ENCODE measurements at places on chromosomes 16 and 17.

DNA sequence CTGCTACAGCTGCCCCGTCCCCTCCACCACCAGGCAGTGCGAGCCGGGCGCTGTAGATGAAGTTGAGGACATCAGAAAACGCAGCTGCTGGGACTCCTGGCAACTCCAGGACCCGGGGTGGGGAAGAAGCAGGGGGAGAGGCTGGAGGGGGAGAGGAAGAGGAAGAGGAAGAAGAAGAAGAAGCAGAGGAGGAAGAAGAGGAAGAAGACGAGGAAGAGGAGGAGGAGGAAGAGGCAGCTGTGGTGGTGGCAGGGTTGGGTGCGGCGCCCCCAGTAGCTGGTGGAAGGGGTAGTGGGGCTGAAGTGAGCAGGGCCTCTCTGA lies 13.2 kb downstream of the ZBTB4 start:
- no peak for DNase-seq

DNA sequence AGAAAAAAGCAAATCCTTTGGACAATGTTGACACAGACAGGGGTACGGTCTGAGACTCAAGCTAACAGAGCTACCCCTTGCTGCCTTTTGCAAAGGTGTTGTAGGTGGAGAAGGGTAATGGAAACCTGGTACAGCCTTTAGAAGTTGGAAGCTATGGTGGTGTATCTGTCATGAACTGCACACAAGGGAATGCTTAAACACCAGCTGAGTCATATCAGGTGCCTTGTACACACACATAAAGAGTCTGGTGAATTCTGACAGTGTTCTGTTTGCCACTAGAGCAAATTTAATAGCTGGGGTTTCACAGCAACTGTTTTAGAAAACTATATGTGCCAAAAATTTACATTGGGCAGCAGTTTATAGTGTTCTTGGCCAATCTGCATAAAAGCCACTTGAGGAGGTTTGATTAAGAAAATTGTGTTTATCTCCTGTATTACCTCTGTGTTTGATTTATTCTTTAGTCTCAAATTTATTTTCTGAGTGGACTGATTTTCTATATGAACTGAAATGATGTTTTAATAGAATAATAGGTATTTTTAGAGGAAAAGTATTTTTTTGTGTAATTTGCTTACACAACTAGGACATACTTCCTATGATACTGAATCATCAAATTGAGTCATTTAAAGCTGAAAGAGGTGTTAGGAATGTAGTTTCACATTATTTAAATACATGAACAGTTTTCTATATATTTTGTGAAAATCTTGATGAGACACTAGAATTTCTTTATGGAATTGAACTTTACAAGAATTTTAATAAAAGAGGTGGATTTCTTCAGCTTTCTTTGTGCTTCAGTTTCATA lies 136.9 kb downstream of the MAP2K6 start:
- no peak for DNase-seq

DNA sequence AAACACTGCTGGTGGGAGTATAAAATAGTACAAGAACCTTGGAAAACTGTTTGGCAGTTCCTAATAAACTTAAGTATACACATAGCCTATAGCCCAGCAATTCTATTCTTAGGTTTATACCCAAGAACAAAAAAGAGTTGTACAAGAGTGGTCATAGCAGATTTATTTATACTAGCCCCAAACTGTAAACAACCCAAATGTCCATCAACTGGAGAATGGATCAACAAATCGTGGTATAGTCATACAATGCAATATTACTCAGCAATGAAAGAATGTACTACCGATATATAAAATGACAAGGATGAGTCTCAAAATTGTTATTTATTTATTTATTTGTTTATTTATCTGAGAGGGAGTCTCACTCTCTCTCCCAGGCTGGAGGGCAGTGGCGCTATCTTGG lies 23.1 kb downstream of the GNGT2 start:
- DNase-seq, result no peak

- no peak for DNase-seq
Observed at GRCh38 chr16:13863075-13863765, 56.7 kb upstream of the ERCC4 start.

GRCh38 chr17:2380226-2380922 lies 20.5 kb downstream of the MNT start:
- no peak for DNase-seq

- DNase-seq, result no peak
Observed at GRCh38 chr16:83549316-83550182, 258.2 kb upstream of the HSBP1 start.

DNA sequence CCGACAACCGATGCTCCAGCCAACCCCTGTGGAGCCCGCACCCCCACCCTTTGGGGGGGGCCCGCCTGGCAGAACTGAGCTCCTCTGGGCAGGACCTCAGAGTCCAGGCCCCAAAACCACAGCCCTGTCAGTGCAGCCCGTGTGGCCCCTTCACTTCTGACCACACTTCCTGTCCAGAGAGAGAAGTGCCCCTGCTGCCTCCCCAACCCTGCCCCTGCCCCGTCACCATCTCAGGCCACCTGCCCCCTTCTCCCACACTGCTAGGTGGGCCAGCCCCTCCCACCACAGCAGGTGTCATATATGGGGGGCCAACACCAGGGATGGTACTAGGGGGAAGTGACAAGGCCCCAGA lies 17.9 kb downstream of the NGFR start:
- DNase-seq, result no peak

DNA sequence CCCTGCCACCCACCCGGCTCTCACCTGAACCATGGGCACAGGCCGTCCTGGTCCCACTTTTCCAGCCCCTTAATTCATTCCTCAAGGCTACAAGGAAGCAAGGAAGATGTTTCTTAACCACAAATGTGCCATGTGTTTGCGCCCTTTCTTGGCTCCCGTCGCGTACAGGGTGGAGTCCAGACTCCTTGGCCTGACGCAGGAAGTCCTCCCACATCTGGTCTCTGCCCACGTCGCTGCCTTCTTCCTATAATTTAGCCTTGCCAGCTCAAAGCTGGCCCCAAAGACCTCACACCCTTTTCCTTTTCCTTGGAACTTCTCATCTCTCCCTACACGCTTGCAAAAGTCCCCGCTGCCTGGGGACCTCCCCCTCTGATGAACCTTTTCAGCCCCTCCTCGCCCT lies 38.8 kb upstream of the BHLHA9 start:
- DNase-seq, result no peak

DNA sequence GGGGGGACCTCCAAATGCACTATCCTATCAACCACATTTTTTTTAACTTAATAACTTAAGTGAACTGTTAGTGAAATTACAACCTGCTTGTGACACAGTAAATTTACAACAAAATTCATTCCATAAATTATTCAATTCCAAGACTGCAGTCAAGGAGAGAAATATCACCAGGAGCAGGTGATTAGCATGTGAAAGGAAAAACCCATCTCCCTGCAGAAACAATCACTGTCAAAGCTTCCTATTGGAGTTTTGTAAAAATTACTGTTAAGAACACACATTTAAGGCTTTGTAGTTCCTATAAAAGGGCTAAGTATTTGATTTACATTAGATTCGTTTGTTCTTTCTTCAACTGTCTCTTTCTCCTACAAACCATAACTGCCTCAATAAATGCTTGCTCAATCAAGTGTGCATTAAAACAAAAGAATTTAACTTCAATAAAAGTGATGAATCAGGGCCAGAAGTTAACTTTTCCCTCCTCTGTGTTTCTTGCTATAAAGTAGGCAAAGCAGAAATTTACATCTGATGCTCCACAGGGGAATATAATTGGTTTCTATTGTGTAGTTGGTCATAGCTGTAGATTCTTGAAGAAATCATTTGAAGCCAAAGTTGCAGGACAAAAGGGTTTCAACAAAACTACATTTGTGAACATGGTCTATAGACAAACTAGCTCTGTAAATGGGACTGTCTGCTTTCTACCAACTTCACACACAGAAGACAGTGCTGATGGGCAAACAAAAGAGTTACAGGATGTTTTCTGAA lies 195.1 kb upstream of the PSMD7 start:
- no peak for DNase-seq

DNA sequence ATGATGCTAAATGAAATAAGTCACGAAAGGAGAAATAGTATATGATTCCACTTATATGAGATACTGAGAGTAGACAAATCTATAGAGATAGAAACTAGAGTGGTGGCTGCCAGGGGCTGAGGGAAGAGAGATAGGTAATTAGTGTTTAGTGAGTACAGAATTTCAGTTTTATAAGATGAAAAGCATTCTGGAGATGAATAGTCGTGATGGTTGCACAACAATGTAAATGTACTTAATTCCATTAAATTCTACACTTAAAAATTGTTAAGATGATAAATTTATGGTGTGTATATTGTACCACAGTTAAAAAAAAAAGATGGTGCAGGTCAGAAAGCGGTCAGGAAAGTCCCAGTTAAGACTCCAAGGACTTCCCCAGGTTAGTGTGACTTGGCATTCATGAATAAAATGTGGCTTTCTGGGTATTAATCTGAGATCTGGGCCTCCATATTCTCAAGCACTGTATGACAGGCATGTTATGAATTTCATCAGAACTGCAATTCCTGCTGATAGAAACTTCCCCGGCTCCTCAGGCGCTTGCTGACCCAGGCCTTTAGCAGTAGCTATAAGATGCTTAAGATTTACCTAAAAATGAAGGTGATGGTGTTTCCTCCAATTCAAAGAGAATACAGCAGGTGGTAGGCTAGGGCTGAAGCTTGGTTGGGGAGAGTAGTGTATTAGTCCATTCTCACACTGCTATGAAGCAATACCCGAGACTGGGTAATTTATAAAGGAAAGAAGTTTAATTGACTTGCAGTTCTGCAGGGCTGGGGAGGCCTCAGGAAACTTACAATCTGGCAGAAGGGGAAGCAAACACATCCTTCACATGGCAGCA lies 115.3 kb upstream of the SOX9 start:
- DNase-seq, result no peak

DNA sequence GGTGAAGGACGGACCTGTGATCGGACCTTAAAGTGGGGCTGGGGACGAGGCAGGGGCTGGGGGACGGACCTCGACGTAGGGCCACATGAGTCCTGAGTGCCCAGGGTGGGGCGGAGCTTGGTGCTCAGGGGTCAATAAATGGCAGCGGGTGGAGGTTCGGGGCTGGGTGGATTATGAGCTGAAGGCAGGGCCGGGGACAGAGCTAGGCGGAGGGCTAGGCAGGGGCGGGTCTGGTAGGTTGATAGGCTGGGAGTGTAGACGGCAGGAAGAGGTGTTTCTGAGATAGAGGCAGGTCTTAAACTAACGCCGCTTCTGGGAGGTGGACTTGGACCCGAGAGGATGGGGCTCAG lies 733 bp downstream of the CHRNB1 start:
- no peak for DNase-seq

DNA sequence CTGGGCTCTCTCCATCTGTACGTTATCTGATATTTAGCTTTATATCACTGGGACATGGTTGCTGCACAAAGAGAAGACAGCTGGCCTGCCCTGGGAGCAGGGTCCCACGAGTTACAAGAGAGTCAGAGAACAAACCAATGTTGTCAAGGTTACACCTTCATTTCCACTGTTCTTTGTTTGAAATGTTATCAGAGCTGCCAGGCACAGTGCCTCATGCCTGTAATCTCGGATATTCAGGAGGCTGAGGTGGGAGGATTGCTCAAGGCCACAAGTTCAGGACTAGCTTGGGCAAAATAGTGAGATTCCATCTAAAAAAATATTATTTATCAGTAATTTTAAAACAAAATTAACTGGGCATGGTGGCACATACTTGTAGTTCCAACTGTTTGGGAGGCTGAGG lies 34.6 kb downstream of the ATP6V0A1 start:
- no peak for DNase-seq

DNA sequence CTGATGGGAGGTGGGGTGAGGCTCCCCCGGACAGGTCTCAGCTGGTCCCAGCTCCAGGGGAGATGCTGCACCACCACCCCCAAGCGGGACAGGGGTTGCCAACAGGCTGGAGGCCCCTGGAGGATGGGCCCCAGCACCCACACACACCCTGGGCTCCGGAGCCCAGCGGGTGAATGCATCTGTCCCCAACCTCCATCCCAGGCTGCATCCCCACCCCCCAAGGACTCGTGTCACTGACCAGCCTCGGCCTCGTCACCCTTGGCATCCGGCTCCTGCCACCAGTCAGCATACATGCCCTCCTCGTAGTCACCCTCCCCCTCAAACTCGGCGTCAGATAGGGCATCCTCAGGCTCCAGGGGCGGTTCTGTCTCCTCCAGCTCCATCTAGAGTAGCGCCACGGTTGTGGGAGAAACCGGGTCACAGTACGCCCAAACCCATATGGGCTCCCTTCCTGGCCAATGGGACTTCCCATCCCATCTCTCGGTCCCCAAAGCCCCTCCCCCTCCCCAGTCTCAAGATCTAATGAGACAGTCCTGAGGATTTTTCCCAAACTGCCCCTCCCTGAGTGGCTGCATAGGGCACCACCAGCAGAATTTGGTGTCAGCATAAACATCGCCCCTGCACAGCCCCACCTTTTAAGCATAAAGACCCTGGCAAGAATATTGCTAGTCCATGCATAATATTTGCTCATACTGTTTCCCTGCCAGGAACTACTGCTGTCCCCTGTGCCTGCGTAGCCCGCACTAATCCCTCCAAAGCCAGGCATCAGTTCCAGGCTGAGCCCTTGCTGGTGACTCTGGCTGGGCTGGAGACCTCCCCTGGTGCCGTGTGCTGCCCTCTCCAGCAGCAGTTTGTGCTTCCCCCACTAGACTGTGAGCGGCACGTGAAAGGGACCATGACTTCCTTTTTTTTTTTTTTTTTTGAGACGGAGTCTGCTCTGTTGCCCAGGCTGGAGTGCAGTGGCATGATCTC lies 8.4 kb downstream of the P3H4 start:
- no peak for DNase-seq

- DNase-seq, result no peak
Observed at GRCh38 chr16:4372001-4372577, 441 bp downstream of the VASN start.

DNA sequence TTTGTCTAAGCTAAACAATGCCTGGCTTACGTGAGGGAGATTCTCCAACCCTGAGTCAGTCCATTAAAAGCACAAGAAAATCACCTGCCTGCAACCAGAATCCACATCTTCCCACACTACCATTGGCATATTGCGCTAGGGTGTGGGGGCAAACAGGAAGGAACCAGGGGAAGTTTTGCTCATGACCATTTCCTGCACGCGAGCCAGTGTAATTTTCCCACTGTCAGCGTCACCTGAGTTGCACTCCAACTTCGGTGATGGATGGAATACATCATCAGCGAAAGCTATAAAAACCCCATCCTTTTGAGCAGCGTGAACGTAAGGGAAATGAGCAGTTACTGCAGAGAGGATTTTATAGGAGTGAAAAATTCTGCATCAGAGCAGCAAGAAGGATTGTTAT lies 167.9 kb upstream of the NOL11 start:
- no peak for DNase-seq

DNA sequence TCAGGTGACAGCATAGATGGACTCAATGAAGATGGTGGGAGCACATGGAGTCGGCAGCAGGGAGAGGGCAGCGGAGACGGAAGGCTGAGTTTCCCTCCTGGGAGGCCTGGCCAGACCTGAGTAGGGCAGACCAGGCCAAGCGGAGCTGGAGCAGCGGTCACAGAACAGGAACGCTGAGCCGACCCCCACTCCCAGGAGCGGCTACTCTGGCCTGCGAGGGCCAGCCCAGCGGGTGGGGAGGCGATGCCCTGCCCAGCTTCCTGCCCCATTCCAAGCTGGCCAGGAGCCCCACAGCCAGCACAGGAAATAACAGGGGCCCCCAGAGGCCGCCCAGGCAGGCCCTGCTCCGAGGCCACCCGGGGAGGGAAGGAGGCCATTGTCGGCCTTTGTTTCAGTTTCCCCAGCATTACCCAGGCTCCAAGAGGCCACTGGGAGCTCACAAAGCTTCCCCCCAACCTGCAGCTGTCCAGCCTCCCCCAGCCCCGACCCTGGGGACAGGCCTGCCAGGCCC lies 79.8 kb downstream of the ZNF423 start:
- no peak for DNase-seq

GRCh38 chr16:66954097-66954659 lies 6.9 kb upstream of the CES3 start:
- peak; percentile 74 for DNase-seq

- DNase-seq, result no peak
Observed at GRCh38 chr16:66741950-66742808, 9.2 kb downstream of the DYNC1LI2 start.
